ENCODE measurements at places on chromosomes 12 and 14.

- no peak for DNase-seq
These were observed 49.9 kb downstream of the ITPR2 start for GRCh38 chr12:26783131-26783526.

- no peak for DNase-seq
These were observed 12.8 kb downstream of the EPYC start for GRCh38 chr12:90991952-90992465.

DNA sequence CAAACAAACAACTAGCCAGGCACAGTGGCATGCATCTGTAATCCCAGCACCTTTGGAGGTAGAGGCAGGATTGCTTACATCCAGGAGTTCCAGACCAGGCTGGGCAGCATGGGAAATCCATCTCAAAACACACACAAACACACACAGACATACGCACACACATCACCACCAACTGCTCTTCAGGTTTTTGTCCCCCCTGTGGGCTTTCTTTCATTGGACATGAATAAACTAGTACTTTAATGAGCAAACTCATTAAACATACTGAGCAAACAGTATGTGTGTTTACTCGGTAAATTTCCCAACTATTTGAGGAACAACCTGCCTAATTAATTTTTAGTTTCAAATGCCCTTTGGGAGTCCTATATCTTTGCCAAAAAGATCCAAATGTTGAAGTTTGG, 10.1 kb upstream of the RASSF3 start:
- no peak for DNase-seq

GRCh38 chr12:98372340-98373024, 142.9 kb upstream of the TMPO start:
- no peak for DNase-seq

- DNase-seq: no peak
These were observed 38.9 kb downstream of the EML5 start for GRCh38 chr14:88753873-88754272.
